ENCODE measurements at places on chromosomes 4 and X.

DNA sequence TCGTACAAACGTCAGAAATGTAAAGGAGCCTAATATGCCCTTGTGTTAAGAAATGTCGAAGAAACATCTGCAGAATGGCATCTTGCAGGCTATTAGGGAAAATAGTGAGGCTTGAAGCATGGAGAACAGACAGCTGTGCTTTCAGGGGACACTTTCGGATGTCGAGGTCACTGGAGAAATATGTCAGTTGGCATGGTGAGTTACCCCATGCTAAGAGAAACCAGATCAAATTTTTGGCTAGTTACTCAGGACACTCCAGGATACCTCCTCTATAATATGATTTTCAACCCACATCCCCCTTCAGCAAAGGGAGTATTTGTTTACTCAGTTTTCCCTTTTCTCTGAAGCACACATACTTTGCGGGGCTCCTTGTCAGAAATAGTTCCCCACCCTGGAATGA lies 171.4 kb downstream of the GPC3 start:
- no peak for DNase-seq

- no peak for DNase-seq
Measured at GRCh38 chr4:86596807-86597206, 2.7 kb downstream of the PTPN13 start.

- no peak for DNase-seq
Measured at GRCh38 chr4:151882072-151882803, 121.4 kb upstream of the GATB start.

DNA sequence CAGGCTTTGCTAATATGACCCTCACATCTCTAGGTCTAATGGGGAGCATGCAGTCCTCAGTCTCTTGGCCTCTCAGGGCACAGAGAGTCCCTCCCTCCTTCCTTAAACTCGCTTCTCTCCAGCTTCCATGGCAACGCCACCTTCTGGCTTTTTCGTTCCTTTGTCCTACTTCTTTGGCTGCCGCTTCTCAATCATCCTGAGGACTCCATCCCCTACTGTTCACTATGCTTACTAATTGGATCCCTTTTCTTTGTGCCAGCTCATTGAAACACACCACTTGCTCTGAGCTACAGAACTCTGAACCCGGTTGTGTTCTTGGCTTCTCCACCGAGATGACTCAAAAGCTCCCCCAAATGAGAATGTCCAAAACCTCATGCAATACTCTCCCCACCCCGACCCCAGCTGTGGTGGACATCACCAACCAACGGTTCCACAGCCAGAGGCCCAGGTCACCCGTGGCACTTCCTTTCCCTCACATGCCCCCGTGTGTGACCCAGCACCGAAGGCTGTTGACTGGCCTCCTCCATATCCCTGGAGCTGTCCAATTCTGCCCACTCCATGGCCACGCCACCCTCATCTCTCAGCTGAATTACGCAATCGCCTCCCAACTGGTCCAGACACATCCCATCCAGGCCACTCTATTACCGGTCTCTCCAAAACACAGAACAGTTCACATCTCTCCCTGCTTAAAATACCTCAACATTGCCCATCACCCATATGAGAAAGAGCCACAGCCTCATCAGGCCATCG lies 34.7 kb downstream of the CRMP1 start:
- no peak for DNase-seq

DNA sequence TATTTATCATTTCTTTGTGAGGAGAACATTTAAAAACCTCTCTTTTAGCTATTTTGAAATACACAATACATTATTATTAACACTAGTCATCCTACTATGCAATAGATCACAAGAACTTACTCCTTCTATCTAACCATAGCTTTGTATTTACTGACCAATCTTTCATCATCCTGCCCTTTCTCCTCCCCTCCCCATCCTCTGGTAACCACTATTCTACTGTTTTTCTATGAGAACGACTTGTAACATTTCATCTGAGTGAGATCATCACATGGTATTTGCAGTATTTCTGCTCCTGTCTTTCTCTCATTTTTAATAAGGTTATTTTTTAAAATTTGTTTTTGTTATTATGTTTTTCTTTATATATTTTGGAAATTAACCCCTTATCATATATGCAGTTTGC lies 331.8 kb downstream of the TEX13C start:
- DNase-seq, result no peak

DNA sequence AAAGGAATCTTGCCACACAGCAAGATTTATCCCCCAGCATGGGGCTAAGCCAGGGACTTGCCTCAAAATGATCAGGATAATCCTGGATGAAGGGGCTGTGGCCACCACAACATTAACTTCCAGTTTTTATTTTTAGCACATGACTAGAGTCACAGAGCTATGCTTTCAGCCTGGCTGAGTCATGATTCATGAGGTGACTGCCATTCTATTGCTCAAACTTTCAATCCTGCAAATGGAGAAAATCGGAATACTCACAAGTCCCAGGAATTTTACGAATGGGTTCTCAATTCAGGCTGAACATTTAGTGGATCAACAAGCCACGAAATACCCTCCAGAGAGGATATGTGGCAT lies 70.7 kb upstream of the HPGD start:
- DNase-seq, result no peak

DNA sequence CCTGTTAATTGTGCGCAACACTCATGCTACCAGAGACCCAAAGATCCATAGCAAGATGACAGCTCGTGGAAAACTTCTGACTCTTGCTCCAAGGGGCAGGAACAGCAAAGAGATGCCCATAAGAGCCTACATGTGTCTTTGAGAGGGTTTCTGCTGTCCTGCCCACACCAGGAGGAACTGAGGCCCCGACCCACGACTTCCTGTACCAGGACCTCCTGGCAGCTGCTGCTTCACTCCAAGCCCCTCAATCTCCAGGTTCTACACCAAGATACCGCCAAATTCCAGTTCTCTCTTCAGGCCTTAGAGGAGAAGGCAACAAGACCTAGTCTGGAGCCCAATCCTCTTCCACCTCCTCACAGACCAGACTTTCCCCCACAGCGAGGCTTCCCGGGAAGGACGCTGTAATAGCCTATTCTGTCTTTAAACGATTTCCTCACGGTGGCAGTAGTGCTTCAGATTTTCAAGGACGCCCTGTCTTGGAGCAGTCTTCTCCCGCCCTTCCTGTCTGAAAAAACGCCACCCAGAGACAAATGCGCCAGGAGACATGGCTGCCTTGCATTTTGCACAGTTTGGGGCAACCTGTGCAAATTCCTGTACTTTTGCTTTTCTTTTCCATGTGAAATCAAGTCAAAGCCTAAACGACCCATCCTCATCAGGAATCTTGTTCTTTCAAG lies 230.2 kb upstream of the STK26 start:
- DNase-seq, result peak; percentile 74

- no peak for DNase-seq
Measured at GRCh38 chr4:157741642-157742041, 431.2 kb downstream of the GASK1B start.

- no peak for DNase-seq
Measured at GRCh38 chr4:37224854-37225253, 19.7 kb upstream of the NWD2 start.

- no peak for DNase-seq
Measured at GRCh38 chr4:177546745-177547144, 104.5 kb upstream of the AGA start.

Measured in activated T-helper 1 cell treated with Interleukin-2 at 50 U/mL for 16 hours (primary cell).